ENCODE measurements at places on chromosomes 11 and 22.

- no peak for DNase-seq
These were observed 691 bp downstream of the CEP295 start for GRCh38 chr11:93662175-93662570.

DNA sequence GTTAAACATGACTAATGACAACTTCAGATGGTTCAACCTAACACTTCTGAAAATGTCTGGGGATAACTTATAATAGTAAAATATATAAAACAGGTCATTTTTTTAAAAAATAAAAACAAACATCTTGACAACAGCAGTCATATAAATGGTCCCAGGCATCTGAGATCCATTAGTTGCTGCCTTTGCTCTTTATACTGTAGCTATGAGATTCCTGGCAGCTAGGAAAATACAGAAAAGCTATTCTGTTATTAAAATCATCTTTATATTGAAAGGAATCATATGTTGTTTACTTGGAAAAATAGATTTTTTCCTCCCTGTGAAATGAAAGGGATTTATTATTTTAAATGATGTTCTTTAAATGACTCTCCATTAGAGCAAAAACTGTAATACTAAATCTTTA lies 55.7 kb upstream of the DEUP1 start:
- no peak for DNase-seq

DNA sequence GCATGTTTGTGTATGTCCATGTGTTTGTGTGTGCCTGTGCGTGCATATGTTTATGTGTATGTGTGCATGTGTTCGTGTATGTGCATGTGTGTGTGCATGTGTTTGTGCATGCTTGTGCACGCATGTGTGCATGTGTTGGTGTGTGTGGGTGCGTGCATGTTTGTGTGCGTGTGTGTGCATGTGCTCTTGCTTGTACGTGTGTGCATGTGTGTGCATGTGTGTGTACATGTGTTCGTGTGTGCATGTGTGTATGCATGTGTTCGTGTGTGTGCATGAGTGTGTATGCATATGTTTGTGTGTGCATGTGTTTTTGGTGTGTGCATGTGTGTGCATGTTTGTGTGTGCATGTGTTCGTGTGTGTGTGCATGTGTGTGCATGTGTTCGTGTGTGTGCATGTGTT lies 63.4 kb downstream of the TSPAN18 start:
- DNase-seq, result no peak

DNA sequence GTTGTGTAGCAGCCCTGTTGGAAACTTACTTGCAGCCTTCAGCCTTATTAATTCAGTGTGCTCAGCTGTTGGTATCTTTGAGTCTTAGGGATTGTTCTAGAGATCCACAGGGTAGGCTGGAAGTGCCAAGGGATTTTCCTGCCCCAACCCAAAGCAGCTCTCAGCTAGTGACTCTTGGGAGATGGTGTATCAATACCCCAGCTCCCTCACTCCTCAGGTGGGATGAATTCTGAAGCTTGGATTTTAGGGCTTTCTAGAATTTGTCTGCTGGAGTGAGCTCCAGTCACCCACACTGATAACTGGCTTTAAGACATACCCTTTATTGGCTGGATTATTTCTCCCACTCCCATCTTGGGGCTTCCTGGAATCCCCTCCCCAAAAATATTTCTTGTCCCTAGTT lies 493.0 kb downstream of the MN1 start:
- no peak for DNase-seq

DNA sequence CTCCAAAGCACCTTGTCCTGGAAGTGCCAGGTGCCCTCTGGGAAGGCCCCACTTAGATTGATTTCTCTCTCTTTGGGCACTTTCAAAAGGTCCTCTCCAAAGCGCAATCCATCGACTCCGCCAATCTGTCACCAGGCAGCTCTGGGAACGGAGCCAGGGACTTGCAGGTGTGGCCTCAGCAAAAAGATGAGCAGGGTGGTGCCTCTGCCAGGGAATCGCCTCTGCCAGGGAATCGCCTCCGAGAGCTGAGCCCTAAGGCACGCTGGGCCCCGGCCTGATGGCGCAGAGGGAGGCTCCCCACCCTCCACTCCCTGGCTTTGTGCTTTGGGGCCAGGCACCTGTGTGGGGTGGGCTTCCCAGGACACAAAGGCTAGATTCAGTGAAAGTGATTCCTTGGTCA lies 1391.3 kb downstream of the TBC1D22A start:
- DNase-seq, result no peak

DNA sequence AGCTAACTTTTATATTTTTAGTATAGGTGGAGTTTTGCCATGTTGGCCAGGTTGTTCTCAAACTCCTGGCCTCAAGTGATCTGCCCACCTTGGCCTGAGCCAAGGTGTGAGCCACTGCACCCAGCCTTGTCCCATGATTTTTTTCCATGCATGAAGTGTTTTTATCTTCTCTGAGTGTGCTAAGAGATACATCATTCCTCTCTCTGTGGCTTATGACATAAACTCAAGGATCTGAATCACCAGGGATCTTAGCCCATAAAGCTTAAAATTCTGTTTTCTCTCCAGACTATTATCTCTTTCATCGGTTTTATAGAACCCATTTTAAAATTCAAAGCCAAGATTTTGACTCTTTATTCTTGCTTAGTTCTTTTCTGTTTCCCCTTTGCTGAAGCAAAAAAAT lies 48.4 kb upstream of the C11orf58 start:
- no peak for DNase-seq

DNA sequence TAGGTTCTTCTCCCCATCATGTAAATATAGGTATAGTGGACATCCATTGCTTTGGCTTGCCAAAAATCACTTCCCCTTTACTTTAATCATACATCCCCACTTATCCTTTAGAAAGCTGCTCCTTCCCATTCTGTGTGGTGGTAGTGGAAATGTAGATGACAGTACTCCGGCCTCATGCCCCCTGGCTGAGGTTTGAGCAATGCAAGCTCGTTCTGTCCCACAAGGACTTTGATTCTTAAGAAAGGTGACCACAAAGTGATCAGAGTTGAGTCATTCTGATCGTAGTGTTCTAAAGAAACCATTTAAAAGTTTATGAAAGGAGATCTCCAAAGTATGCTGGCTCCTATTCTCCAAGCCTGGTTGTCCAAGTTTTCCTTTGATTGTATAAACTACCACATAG lies 10.9 kb downstream of the TUG1 start:
- DNase-seq, result no peak

DNA sequence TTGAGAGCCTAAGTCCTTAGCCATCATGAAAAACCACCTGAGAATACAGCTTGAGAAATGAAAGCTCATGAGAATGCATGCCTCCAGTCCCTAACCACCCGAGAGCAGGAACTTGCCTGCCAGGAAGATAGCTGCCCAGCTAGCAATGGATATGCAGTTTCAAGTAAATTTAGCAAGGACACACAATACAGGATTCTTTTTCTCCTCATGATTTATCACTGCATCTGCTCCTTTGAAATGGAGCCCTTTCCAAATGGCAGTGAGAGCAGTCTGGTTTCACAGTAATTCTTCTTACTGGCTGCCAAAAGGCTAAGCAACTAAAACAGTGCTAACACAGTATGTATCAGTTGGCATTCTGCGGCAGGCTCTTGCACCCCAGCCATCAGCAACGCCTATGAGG lies 109.9 kb downstream of the MICAL3 start:
- DNase-seq, result no peak

Measured in mammary epithelial cell (primary cell).